ENCODE measurements at places on chromosomes 16 and 17.

DNA sequence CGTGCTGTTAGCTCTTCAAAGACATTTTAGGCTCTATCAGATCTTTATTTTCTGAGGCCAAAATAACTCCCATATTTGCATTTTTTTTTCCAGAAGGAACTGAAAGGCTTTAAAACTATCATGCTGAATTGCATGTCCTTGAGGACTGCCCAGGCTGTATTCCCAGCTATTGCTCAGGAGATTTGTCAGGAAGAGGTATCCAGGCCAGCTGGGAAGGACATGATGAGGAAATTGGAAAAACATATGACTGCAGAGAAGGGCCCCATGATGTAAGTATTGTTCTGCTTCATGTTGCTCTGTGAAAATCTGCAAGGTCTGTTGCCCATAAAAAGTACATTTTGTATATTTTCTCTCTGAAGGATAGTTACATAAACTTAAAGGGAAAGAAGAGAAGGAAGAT, 5.7 kb downstream of the CDC6 start:
- no peak for DNase-seq

DNA sequence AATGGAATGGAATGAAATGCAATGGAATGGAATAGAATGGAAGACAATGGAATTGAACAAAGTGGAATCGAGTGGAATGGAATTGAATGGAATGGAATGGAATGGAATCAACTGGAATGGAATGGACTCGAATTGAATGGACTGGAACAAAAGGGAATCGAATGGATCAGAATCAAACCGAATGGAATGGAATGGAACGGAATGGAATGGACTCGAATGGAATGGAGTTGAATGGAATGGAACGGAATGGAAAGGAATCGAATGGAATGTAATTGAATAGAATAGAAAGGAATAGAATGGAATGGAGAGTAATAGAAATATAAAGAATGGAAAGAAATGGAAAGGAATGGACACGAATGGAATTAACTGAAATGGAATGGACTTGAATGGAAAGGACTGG, 475.2 kb upstream of the WSB1 start:
- no peak for DNase-seq

DNA sequence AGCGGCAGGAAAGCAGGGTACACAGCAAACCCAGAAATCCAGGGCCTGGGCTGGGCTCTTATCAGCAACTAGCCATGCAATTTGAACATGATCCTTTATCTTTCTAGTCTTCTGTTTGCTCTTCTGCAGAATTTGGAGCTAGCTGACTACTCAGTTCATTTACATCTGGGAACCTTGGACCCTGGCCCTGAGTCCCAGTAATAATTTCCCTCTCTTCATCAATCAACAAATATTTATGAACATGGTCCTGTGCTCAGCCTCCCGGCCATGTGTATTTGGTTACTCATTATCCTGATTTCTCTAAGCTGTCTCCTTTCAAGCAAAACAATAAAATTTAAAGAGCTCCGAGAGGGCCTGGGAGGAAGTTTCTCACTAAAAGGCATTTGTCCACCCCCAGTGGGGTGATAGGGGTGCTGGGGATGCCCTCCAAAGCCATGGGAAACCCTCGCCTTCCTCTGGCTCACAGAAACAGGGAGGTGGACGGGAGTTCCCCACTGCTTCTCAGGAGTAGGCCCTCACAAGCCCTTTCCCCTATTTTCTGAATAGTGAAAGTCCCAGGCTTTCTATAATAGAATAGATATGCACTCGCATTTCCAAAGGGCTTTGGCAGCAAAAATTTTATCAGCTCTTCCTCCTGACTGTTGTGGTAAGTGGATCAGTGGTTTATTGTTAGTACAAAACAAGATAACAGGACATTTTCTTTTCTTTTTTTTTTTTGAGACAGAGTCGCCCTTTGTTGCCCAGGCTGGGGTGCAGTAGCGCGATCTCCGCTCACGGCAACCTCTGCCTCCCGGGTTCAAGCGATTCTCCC, 6.9 kb upstream of the WDR59 start:
- DNase-seq: no peak

DNA sequence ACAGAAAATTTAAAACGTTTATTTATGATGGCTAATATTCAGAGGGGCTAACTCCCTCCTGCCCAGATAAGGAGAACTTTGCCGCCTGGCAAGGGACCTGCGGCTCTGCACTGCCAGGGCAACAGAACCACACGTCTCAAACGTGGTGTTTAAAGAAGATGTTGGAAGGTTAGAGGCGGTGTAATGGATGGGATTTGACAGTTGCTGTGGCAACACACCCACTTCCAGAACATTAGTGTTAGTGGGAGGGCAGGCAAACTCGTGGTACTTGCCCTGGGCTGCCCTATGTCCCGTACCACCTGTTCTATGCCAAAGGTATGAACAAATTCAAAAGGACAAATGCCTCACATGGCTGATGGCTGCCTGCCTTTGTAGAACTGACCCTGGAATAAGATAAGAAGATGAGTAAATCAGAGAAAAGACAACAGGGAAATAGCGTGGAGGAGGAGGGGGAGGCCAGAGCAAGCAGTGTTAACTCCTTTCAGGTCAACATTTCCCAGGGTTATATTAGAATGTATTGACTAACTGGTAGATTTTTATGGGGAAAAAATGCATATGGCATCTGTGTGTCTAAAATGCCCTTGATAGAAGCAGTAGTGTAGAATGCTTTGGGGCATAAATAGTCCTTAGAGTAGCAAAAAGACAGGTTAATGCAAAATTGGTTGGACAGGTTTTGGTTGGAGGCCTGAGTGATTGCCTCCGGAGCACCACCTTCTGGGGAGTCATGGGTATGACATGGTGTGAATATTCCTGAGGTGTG, 30.8 kb downstream of the HLF start:
- no peak for DNase-seq

DNA sequence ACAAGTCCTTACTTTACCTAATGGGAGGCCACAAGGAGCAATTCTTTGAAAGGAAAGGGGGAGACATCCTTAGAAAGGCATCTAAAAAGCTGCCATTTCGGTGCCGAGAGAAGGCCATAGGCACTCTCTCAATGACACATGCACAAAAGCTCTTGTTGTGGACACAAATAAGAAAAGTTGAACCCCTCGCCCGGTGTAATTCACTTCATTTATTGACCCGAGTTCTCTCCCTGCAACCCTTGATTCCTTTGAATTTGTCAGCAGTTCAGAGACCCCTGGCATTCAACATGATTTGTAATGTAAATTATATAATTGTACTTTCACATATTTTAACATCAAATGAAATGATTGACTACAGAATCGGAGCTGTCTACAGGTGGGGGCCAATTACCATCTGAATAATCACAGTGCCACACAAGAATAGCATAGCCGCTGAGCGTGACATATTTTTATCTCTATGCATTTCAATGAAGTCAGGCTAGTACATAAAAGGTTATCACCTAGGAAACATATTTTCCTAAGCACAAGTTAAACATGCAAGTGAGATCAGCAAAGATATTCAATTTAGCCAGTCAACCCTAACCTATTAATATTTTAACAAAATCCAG, 66.7 kb downstream of the IRX6 start:
- DNase-seq: no peak

DNA sequence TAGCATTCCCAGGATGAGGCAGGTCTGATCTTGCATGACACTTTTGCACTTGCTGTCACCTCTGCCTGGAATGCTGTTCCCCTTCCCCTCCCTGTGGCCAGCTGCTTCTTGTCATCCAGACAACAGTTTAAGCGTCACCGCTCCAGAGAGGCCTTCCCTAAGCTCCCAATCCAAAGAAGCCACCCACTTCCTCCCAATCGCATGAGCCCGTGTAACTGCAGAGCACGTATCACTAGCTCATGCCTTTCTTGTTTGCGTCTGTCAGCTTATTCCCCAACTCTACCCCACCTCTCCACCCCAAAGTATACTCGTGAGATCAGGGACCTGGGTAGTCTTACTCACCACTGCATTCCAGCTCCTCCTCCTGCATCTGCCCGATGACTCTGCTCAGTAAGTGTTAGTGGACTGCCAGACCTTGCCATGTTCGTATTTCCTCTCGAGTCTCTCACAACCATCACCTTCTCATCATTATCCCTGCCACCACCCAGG, 92.8 kb downstream of the GAS7 start:
- no peak for DNase-seq

DNA sequence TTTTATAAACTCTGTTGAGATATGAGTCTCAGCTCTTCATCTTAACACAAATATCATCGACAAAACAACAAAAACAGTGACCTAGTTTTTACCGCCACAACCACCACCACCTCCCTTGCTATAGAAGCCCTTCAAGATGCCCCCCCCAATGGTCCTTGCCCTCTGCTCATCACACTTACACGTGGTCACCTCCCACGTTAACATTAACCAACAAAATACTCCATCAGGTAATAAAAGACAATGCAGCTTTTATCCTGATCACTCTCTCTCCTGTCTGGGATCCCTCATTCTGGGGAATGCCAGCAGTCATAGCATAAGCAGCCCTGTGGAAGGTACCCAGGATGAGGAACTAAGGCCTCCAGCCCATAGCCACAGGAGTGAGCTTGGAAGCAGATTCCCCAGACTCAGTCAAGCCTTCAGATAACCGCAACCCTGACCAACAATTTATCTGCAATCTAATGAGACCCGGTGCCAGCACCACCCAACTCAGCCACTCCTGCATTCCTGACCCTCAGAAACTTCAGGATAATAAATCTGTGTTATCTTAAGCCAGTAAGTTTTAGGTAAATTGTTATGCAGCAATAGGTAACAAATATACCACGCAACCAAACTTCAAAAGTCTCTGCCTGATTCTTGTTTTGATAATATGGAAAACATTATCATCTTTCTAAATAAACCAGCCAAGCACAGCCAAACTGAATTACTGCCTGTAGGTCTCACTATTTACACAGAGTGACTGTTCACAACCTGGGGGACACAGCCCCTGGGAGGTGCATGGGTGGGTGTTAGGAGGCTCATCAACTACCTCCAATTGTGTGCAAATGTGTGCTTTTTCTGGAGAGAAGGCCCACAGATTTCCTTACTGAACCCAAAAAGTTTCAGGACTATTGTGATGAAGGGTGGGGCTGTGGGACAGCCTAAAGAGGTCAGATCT, 6.1 kb downstream of the PECAM1 start:
- no peak for DNase-seq

Measured in D721Med (cell line).